ENCODE measurements at places on chromosomes 4 and X.

DNA sequence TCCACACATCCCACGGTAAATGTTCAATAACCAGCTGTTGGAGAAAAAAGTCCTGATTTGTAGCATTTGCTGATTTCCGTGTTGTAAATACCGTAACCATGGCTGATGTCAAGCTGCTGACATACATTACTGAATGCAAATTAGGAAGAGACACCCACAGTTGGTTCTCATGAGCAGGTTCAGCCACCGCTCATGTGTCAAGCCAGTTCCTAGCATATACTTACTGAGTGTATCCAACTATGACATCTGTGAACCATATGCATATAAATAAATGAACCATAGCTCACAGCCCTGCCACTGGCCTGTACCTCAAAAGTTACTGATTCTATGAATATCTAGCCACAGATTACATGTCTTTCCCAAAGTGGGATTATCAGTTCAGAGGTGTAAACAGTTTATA is 29.5 kb downstream of the FHDC1 start:
- DNase-seq, result no peak

DNA sequence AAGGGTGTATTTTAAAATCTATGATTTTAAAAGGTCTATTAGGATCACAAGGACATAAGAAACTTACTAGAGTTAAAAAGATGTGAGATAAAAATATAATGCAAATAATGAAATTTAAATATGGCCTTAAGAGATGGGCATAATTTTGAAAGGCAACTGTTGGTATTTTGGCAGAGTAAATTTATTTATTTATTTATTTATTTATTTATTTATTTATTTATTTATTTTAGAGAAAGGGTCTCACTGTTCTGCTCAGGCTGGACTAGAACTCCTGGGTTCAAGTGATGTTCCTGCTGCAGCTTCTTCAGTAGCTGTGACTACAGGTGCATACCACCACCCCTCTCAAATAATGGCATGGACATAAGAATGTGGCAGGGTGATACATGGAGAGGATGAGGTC is 932.1 kb upstream of the LCORL start:
- no peak for DNase-seq

GRCh38 chr4:181181331-181181730 is 1061.9 kb upstream of the TENM3 start:
- DNase-seq, result no peak

DNA sequence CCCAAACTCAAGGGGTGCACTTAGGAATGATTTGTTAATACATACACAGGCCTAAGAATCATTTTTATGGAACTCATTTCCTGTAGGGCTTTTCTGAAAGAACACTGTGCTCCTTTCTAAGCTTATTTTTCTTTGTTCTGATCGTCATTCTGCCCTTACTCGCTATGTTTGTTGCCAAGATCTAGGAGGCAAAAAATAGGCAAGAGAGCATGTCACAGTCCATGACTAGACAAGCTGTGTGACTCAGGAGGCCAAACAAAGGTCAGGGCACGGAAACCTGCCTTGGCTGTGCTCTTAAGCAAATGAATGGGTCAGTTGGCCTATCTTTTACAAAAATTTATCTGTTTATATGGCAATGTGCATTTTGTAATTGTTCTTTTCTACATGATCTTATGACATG is 42.5 kb upstream of the C1GALT1C1 start:
- DNase-seq, result no peak

DNA sequence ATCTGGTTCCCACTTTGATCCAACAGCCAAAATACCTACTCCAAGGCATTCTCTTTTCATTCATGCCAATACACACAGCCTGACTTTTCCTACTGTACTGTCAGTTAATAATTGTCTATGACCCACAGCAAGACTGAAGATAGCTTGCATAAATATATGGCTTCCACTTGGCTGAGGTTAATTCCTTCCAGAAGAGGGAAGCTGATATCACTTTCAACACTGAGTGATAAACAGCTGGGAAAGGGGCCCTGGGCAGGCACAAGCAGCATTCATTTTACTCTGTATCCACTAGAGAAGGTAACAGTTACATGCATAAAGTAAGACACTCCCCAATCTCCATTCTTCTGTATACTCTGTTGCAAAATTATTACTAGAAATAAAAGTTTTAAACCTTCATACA is 200.2 kb upstream of the UGT8 start:
- no peak for DNase-seq

GRCh38 chr4:100060765-100061416 is 110.8 kb upstream of the H2AZ1 start:
- DNase-seq, result no peak

- no peak for DNase-seq
Observed at GRCh38 chr4:22471999-22472461, 43.8 kb downstream of the ADGRA3 start.

DNA sequence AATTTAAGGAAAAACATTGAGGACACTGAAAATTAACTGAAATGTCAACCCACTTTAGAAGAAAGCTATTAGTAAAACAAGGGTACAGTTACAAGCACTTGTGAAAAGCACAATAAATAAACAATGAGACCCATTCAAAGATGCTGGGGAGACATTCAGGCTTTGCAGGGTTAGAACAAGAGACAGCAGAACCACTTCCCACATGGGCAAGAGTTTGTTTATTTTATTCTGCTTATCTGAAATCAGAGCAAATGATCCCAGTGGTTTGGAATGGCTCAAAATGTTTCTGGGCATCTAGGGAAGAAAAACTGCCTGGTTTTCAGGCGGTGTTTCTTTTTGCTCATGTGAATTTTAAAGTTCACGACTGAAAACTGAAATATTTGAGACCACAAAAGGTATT is 42.4 kb downstream of the PPP3CA start:
- DNase-seq, result no peak

DNA sequence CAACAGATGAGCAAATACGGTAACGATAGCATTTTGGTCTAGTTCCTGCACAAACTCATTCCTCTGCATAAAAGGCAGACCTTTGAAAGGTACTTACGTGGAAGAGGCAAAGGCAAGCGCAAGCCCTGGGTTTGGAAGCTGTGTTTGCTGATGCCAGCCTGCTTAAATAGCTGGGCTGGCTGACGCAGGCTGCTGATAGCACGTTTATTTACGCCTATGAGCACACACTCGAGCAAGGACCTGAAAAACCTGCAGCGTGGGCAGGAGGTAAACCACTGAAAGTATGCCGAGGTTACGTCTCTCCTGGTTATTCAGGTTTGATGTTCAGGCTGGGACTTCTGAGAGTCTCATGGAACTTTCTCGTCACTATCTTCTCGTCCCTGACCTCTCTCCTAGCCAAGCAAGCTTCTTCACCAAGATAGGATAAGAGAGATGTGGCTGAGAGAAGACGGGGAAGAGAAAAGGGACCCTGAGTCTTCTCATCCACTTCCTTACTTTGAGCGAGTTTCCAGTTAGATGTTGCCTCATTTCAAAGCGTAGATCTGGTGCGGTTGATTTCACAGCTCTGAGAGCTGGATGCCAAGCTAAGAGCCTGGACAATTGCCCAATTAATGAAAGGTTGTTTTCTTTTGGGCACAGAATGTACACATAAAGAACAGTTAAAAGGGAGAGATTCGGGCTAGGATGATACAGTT is at the start of gene HOPX:
TSS of gene HOPX (minus strand) at position 139 of the 695 bp plus-strand sequence. CDS start 23,480 bp downstream, outside the sequence.
- DNase-seq, result no peak

DNA sequence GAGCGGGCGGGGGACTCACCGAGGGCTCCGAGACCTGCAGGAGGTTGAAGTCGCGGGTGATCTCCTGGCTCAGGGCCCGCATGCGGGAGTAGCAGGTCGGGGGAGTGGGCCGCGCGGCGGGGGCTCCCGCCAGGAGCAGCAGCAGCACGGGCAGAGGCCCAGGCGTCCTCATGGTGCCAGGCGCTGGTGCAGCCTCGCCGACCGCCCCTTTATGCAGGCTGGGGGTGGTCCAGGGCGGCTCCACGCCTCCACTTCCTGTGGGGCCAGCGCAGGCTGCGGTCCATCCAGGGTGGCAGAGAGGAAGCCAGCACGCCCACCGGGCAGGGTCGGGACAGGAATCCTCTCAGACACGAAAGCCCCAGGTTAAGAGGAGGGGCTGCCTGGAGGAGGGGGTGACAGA is at the start of gene CYTL1:
TSS of gene CYTL1 (minus strand) at position 185 of the 400 bp plus-strand sequence. CDS start at position 172, 13 bp downstream.
- DNase-seq, result no peak

GRCh38 chr4:7367864-7368277 is 66.9 kb downstream of the PSAPL1 start:
- no peak for DNase-seq

DNA sequence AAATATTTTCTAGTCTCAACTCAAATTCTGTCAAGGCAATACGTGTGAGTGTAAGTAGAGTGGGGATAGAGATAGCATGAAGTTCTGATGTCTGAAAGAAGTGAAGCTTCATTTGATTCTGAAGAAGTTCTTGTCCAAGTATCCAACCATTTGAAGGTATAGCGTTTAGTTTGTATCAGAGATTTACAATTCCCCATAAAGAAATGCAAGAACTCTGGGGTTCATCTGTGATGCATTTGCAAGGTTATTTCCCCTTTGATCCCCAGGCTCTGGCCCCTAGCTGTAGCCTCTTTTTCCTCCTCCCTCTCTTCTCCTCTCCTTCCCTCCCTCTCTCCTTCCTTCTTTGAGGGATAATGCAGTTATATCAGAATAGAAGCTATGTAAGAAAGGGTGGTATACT is 7.8 kb downstream of the FGA start:
- DNase-seq, result no peak

DNA sequence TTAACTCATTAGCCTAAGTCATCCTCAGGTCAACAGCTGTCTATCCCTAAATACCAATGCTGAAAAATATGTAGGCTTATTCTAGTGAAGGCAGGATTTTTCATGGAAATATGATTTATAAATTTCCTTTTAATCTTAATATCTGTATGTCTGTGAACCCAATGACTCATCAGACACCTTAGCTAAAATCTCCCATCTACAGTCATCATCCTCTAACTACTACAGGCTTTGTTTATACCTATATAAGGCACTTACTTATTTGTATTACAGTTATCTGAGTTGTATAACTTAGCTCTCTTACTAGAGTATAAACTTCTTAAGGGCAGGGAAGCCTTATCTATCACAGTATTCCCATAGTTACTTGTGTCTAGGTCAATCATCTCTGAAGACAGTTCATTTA is 24.2 kb downstream of the AMMECR1 start:
- DNase-seq, result no peak

- no peak for DNase-seq
Observed at GRCh38 chrX:149312097-149312496, 193.0 kb downstream of the IDS start.

DNA sequence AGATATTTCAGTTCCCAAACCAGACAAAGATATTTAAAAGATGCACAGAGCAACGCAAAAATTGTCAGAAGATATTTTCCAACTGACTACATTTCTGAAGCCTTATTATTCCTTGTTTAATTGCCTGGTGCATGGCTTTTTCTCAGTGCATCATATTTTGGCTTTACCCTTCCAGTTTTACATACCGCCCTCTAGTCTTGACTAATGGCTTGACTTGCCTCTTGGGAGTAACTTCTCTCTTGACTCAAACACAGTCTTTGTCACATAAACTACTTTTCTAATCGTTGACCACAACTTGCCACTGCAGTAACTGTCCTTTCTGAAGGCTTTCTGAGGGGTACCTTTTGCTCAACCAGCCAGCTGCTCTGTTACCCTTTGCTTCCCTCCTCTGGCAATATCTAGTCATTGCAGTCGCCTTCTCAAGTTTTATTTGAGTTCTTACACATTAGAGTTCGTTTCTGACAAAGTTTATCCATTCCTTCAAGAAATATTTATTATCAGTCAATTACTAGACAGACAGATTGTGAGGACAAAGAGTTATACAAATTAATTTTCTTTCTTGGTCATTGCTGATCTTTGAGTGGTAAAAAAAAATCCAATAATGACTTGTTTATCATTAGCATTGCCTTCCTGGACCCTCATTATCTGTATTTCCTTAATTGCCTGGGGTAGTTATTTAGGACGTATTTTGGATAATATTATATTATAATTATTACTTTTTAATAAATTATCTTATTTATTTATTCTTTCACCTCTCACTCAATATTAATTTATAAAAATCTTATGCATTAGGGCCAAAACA is 506.9 kb upstream of the PCDH10 start:
- no peak for DNase-seq

GRCh38 chr4:17578482-17578891 is 1.5 kb downstream of the LAP3 start:
- no peak for DNase-seq

DNA sequence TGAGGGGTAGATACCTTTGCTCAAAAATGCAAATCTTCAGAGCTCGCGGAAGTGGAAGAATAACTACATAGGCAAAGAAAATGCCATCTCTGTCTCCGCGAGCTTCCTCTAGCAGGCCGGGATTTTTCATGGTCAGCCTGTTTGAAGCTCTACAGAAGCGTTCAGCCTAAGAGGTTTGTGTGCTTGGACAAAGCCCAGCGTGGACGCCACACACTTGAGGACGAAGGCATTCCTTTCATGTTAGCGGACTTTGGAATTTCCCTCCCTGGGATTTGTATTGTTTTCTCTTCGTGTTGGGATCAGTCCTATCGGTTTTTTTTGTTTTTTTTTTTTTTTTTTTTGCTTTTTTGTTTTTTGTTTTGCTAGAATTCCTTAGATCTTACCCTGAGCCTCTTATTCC is 53.7 kb downstream of the SMIM31 start:
- no peak for DNase-seq

- DNase-seq, result no peak
Observed at GRCh38 chrX:125444659-125445058, 125.0 kb downstream of the TEX13C start.

- DNase-seq, result no peak
Observed at GRCh38 chr4:108393890-108394472, 225.2 kb upstream of the LEF1 start.

- no peak for DNase-seq
Observed at GRCh38 chrX:47293106-47293505, 60.3 kb downstream of the USP11 start.

DNA sequence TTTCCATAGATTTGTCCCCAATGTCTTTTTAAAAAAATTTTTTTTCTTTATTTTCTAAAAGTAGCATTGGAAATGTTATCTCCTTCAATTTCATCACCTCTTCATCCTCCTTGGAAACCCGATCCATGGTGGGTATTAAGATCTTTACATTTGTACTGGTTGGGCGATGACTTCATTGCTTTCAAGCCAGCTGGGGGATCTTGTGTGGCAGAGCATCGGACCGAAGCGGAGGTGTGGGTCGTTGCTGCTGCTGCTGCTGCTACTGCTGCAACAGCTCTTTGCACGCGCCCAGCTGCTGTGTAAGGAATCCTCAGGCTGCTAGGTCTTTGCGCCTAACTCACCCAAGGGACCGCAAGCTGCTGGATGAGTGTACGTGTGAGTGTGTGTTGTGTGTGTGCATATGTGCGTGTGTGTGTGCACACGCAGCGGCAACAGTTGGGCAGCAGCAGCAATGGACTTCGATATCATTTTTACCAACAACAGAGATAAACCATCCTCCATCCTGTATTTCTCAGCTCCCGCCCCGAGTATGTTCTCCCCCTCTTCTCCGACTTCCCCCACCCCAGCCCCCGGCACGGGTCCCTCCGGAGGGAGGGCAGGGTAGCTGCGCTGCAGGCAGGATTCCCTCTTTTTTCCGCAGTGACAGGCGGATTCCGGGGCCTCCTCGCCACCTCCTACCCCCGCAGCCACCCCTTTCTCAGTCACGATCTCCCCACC is 768 bp upstream of the CDKL5 start:
- DNase-seq, result no peak

DNA sequence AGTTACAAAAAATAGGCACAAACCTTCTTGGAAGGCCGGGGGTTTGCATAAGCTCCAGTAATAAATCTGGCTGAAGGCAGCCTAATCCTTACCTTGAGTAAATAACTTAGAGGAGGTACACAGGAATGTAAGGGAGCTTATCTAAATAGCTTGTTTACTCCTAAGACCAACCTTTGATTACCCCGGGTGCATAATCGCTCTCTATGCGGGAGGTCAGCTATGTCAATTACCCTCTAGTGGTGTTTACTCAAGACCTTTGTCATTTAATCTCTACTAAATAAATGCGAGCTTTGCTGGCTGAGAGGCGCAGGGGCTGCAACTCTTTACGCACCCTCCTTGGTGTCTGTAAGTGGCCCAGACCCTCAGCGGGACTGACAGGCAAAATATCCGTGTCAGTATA is 50.2 kb upstream of the MAP9 start:
- no peak for DNase-seq
